GM13977 (cell line): ENCODE measurements at places on chromosomes 13 and 19.

- DNase-seq: no peak
These were observed 2.0 kb upstream of the PSG6 start for GRCh38 chr19:42919757-42920079.

DNA sequence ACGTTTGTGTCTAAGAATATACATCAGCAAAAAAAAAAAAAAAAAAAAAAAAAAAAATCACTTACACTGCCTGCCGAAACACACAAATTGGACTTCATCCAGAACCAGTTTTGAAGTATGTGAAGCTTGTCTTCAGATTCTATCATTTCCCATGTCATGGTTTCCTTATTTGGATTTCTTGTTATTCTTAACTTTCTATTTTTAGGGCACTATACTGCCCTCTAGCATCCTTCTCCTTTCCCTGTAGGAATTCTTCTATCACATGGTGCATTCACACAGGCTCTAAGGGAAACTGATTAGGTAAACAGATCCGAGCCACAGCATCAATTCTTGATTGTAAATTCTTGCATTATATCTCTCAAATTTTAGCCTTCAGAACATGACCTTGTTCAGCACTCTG, 1507.5 kb downstream of the OLFM4 start:
- no peak for DNase-seq

- DNase-seq: no peak
These were observed 51.6 kb downstream of the MPHOSPH8 start for GRCh38 chr13:19685034-19685433.

- no peak for DNase-seq
These were observed 5.3 kb upstream of the SLC5A5 start for GRCh38 chr19:17866312-17866963.

- no peak for DNase-seq
These were observed 24.2 kb downstream of the NEK5 start for GRCh38 chr13:52104624-52105023.

DNA sequence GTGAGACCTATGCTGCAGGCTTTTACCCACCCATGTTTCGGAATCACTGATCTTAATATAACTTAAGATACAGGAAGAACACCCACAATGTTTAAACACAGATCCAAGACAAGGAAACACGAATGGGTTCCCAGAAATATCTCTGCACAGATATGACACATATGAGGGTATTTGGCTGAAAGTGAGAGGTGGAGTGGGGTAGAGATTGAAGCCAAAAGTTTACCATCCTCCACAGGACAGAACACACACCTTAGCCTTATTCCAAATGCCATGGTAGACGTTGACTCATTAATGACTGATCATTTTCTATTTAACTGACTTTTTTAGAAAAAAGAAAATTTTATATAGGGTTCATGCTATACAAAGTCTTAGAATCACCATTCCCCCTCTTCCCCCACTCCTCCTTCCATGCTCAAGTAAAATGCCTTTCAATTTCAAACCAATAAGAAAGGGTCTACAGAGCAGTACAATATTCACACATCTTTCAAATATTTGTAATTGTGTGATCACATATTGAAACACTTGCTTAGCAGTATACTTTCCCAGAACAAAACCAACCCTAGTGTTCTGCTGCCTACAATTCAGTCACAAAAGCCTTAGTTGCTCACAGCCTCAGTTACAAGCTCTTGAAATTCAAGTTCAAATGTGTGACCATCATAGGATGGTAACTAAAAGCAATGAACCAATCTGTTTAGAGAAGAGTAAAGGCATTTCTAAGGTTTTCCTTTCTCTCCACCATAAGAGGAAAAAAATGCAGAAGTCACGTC, 11.8 kb upstream of the DOCK9 start:
- DNase-seq: no peak

DNA sequence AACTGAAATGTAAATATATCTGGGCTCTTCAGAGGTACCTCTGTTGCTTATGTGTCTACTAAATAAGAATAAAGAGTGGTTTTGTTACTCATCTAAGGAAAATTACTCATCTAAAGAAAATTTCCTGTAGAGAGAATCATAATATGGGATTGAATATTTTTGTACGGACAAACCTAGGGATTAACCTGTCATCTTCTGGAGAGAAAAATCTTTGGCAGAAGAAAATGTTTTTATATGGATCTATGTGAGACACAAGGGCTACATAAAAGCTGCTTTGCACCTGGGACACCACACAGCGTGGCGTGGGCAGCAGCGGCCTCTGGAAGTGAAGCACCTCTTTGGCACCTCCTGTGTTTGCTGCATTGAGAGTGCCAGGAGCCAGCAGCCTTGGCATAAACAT, 242.9 kb upstream of the DACH1 start:
- no peak for DNase-seq

GRCh38 chr19:40219721-40220276, 1.6 kb upstream of the TTC9B start:
- DNase-seq: no peak
